ENCODE measurements at places on chromosomes 11 and 22. TPM values are rescaled to one million over a fixed set of nuclear protein-coding genes. Genes with fewer than 3 reads are reported as not detected.

The SERHL2 gene
- 2.9 TPM for total RNA-seq

The RASL10A gene
- total RNA-seq: not detected

The GPR83 gene
- total RNA-seq: not detected

The BIRC3 gene
- 12.6 TPM for total RNA-seq

The C22orf31 gene
- not detected for total RNA-seq

The PNPLA3 gene
- 1.8 TPM for total RNA-seq

The PMM1 gene
- total RNA-seq: 154 TPM

The DGCR6 gene
- not detected for total RNA-seq

The CD44 gene
- total RNA-seq: 226 TPM

The TBCEL gene
- 18.3 TPM for total RNA-seq

The C11orf71 gene
- total RNA-seq: 0.81 TPM

The TMPRSS4 gene
- total RNA-seq: not detected

The TRIM49D1 gene
- not detected for total RNA-seq

The FAM180B gene
- total RNA-seq: not detected

The PPP1R14B gene
- total RNA-seq: 431 TPM

The CD248 gene
- not detected for total RNA-seq

The IGHMBP2 gene
- 9.8 TPM for total RNA-seq

The GGT1 gene
- 396 TPM for total RNA-seq

The LARGE1 gene
- total RNA-seq: 9.7 TPM

The SYCE3 gene
- not detected for total RNA-seq

The PRR5L gene
- 0.44 TPM for total RNA-seq

The FGF3 gene
- not detected for total RNA-seq

The EHBP1L1 gene
- 39.2 TPM for total RNA-seq

The LMO2 gene
- not detected for total RNA-seq

The MMP11 gene
- total RNA-seq: 36.3 TPM

The AQP11 gene
- total RNA-seq: 6.3 TPM

The CABP4 gene
- 1.6 TPM for total RNA-seq

The C11orf21 gene
- total RNA-seq: not detected

The ABTB2 gene
- total RNA-seq: 6.0 TPM

The SCGB1C1 gene
- not detected for total RNA-seq

The OSBPL5 gene
- total RNA-seq: 12.2 TPM

The DTX4 gene
- total RNA-seq: 2.0 TPM

The SDHD gene
- total RNA-seq: 140 TPM

The CARD10 gene
- 58.6 TPM for total RNA-seq

The ACCS gene
- 13.4 TPM for total RNA-seq

The ANO3 gene
- not detected for total RNA-seq

The DSCAML1 gene
- 1.4 TPM for total RNA-seq

The PICALM gene
- 52.2 TPM for total RNA-seq
